ENCODE measurements at places on chromosomes 5 and 9.
A peak's percentile ranks its signal among the peaks of the same experiment; 100 is the strongest.

DNA sequence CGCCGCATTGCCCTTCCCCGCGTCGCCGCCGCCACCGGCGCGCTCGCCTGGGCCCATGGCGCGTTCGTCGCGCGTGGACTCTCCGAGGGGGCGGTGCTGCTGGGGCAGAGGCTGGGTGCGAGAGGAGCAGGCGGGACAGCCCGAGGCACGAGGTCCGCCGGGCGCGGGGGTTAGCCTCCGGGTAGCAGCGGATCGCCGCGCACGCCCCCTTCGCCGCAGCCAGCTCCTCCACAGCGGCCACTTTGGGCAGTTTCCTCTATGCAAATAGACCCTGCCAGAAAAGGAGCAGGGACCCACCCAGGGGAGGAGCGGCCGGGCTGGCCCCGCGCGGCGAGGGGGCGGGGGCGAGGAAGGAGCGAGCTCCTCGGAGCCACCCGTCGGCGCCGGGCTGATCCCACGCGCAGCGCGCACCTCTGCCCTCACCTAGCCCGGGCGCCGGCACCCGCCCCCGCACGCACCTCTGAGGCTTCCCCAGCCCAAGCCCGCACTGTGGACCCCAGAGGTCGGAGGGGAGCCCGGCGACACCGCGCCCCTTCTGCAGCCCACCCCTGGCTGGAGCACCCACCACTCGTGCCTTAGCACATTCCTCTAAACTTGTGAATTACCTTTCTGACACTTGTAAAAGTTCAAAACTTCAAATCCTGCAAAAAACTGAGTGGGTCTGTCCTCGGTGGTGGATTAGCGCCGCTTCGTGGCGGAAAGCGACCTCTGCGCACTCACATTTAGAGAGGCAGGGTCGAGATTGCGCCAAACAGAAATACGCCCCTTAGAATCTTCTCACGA is at the start of gene COL23A1:
Gene COL23A1, minus strand, starts transcription at position 253 of the 783 bp plus-strand sequence.
- DNase-seq = peak; percentile 80

GRCh38 chr9:137294091-137294680 is 7.9 kb downstream of the NRARP start:
- DNase-seq = peak; percentile 70

- no peak for DNase-seq
Observed at GRCh38 chr9:12817702-12818101, 42.9 kb downstream of the LURAP1L start.

GRCh38 chr9:126550891-126551351 is 62.8 kb upstream of the LMX1B start:
- DNase-seq = peak; percentile 43

DNA sequence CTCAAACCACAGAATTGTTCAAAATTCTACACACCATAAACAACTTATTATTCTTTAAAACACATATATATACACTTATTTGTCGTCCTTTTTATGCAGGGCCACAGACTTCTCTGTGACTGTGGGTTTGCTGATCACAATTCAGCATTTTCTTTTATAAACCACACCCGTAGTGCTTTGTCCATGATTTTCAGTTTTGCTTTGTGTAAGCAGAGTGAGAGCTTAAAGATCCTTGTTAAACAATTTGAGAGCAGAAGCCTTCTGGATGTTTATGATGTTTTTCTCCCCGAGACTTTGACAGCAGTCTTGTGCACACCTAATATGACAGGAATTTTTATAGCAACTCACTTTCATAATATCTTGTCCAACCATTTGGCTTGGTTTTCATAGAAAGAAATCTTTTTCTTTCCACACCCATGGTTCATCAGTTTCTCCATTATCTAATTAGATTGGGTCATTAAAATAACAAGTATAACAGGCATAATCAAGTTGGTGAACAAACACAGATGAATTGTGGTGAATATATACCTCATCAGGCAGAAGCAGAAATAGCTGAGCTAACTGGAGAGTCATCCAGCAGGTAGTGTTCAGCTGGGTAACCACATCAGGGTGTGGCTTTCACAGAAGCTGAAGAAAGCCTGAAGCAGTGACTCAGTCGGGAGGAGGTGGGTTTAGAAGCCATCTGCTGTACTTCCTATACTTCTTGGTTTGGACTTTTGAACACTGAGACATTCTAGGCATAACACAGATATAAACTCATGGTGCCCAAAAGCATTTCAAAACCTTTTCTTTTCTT is 232.8 kb downstream of the DOCK8 start:
- DNase-seq = no peak

DNA sequence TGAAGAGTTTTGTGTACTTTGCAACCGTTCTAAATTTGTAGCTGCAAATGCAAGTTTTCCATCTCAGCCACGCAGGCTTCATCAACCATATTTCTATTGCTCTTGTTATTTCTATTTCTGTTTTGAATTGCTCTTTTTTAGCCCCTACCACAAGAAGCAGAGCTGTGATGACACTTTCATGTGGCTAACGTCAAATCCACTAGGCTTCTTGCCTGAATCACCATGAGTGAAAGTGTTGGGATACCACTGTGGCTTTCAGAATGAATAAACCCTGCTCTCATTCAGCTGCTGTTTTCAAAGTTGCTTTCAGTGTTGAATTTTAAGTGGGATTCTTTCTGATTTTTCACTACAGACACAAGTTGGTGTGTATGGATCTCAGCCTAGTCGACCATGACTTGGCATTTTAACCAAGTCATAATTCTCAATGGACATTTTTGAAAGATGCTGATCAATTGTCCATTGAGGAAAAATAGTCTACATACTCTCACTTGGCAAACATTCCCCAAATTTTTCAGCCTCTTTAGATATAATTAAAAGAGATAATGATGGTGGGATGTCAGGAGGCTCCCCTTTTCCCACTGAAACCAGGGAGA is 41.0 kb upstream of the MTAP start:
- no peak for DNase-seq

DNA sequence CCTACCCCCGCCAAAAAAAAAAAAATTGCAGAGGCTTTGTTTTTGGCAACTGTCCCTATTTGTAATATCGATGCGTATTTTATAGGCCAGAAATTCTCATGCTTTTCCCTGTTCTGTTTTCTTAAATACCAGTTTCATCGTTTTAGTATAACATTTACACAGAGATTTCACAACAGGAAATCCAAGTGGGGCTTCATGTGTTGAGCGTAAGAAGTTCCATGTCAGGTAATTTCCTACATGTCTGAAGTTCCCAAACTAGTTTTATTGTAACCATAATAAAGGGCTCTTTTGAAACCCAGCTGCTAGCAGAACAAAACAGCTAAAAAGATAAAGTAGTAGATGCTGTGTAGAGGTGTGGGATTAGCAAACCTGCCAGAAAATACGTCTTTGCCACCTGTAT is 4.2 kb downstream of the SMC5 start:
- no peak for DNase-seq

DNA sequence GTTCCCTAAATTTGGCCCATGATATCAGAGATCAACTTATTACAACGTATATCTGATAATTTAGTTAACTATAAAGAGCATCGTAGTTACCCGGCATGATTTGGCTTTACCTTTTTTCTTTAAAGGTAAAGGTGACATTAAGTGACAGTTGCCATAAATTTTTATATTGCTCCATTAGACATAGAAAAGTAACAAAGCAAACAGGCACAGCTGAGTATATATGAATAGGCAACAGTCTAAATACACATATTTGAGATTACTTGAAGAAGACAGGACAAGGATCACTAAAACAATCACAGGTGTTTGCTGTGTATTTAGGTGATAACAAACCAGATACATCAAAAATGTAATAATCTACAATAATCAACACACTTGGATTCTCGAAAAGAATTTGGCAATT is 34.8 kb downstream of the RFX3 start:
- DNase-seq = no peak

- DNase-seq = no peak
Observed at GRCh38 chr9:82721593-82721992, 341.3 kb downstream of the RASEF start.

DNA sequence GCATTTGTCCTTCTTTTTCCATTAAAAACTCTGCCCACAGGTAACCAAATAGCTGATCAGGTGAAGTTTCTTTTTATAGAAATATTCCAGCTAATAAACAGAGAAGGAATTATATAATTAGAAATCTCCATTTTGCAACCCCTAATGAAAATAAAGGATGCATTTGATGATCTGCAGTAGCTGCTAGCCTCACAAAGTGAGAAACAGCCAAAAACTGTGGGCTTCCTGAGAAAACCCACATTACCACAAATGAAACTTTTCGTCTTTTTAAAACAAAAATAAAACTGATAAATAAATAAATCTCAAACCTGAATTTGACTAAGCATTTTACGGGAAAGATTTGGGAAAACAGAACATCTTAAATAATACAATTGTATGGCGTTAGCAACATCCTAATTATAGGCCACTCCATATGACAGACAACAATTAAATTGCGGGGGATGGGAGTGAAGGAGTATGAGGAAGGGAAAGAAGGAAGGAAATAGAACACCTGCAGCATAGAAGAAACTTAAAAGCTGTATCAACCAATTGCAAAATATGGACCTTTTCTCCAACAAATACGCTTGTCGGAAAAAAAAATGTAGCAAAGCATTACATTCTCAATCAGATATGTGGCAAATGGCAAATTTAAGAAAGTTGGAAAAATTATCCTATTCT is 283.0 kb upstream of the ITGA1 start:
- peak; percentile 69 for DNase-seq

DNA sequence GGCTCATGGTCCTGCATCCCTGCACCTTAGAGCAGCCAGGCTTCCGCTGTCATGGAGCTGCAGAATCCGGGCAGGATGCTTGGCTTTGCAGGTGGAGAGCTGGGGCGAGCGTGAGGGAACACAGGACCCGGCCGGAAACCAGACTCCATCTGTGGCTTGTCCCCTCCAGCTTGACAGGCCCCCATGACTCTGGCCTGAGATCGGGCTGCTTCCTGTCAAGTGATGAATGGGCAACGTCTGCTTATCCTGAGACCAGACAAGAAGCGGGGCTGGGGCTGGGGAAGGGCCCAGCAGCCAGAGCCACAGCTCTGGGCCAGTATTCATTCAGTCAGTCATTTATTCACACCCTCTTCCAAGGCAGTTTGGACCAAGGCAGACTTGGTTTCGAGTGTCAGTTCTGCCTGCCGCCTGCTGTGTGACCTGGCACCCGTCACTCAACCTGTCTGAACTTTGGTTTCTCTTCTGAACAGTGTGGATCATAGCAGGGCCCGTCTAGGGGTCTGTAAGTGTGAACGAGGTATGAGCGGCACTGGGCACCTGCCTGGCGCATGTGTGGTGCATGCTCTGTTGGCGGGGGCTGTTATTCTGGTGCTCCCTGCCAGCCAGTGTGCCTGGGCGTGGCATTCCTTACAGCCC is 37.5 kb downstream of the NEK6 start:
- no peak for DNase-seq

GRCh38 chr9:4746278-4747030 is 5.5 kb upstream of the AK3 start:
- DNase-seq = no peak

DNA sequence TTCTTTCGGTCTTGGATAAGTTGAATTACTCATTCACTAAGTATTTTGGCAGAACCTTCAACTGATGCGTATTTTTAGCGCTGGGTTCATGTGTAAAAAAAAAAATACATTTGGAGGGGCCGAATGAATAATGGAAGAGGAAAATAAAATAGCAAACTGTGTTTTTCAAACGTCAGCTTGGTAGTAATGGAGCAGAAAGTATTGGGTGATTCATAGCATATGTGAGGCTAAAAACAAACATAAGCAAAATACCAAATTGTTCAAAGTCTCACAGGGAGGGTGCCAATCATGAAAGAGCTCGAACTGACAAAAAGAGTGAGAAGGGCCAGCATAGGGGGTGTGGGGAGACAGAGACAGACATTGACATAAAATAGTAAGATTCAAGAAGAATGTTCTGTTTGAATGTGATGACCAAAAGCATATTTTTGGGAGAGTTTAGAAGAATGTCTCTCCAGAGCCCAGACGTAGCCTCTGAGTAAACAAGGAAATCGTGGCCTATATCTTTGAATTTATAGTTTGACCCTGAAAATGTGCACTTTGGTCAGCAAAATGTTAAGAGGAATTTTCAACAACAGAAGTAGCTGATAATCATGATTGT is 174.9 kb upstream of the HMHB1 start:
- no peak for DNase-seq

- no peak for DNase-seq
Observed at GRCh38 chr9:124599121-124599795, 92.1 kb upstream of the NR5A1 start.

- no peak for DNase-seq
Observed at GRCh38 chr9:86703346-86703745, 244.0 kb downstream of the GAS1 start.

DNA sequence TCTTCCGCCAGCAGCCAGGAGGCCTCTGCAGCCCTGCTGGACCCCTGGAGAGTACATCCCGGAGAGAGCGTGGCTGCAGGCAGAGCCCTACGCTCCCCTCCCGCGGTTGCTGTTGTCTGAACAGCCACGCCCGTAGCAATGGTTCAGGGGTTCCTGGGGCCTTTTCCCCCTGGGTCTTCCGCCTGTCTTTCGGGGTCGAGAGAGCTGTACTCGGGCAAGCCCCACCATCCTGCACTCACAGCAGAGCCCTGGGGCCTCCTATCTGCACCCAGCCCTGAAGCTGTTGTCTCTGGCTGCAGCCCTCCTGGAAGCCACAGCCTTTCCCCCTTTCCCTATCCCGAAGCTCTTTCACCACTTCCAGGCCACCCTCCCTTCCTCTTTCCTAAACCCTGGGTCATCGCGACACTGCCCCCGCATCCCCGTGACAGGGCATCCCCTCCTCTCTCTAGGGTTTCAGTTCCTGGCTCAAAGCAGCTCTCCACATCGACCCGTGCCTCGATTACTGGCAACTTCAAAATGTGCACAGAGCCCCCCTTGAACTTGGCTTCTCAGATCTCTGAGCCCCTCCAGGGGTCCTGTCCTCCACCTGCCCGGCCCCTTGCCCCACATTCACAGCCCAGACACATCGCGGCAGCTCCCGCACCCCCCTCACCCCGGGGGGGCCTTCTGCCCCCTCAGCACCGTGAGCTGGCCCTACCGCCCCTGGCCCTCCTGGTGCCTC is 43.9 kb upstream of the CEP72 start:
- DNase-seq = no peak

- peak; percentile 7 for DNase-seq
Observed at GRCh38 chr5:2017540-2018389, 135.0 kb upstream of the IRX4 start.

- DNase-seq = no peak
Observed at GRCh38 chr5:139082813-139083498, 115.2 kb downstream of the SIL1 start.

- no peak for DNase-seq
Observed at GRCh38 chr5:151031554-151031953, 11.2 kb downstream of the GPX3 start.

DNA sequence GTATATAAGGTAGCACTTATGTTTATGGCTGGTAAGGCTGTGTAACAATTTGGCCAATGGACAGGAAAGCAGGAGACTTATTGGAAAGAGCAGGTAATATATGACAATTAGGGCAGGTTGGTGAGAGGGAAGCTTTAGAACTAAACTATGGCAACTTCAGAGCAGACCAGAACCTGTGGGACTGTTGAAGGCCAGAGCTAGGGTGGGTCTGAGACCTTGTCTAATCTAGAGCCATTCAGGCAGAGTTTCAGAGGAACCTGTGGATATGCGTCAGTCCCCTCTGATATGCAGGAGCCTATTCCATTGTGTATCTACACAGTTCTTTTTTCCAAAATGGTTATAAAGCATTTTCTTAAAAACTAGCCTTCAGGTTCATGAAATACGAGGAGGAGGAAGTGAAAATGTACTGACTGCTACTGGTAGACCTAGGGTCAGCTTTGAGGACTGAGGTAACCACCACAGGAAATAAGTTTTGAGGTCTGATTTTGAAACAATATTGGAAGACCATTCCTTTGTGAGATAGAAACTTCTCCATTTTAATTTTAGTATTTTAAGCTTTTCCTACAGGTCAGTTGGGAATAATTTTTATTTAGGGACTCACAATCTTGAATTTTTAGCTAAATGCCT is 37.6 kb downstream of the ELL2 start:
- DNase-seq = no peak

Measured in NCI-H82 (cell line).